ENCODE measurements at places on chromosomes 5 and 9. TPM values are rescaled to one million over a fixed set of nuclear protein-coding genes. Genes with fewer than 3 reads are reported as not detected.

The MEIKIN gene
- total RNA-seq = not detected

GRCh38 chr9:3329361-3329760 is 196.4 kb downstream of the RFX3 start:
- no peak for DNase-seq

The OBP2B gene
- total RNA-seq = not detected

- DNase-seq = no peak
Observed at GRCh38 chr5:96377597-96377996, 55.5 kb downstream of the PCSK1 start.

The SLC1A1 gene
- total RNA-seq = 11.8 TPM

DNA sequence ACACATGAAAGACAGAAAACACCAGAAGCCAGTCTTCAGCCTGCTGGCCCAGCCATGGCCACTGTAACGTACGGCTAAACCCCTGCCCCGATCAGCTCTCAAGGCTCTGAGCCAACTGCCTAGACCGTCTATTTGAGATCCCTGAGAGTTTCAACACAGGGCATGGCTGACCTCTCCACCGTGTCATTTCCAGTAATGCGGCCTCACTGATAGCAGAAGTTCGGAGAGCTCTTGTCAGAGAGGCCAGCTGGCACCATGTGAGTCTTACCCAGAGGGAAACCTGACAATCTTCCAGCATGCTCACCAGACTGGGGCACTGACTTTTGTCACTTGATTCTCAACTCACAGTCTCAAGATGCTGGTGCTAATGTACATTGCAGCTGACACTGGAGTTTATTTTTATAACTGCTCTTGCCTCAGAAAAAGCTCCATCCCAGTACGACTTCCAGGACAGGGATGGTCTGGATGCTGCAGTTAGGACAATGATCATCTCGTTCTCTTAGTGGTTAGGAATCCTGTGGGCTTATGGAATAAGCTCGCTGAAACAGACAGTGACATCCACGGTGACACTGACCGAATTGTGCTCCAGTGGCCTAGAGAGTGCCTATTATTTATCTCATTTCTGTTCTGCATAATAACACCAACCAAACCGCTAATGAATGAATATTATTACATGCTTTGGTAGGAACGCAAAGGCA is 372.7 kb downstream of the ICE1 start:
- no peak for DNase-seq

GRCh38 chr5:93868851-93869250 is 127.5 kb upstream of the POU5F2 start:
- DNase-seq = no peak

The RAD1 gene
- 33.4 TPM for total RNA-seq

The IQGAP2 gene
- total RNA-seq = 6.9 TPM

DNA sequence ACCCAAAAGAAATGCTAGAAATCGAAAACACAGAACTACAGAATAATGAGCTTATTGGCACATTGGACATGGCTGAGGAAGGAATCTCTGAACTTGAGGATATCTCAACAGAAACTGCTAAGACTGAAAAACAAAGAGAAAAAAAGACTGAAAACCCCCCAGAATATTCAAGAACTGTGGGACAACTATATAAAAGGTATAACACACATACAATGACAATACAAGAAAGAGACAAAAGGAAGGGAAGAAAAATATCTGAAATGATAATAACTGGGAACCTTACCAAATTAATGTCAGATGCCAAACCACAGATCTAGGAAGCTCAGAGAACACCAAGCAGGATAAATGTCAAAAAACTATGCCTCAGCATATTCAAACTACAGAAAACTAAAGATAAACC is 68.6 kb upstream of the TNPO1 start:
- DNase-seq = no peak

DNA sequence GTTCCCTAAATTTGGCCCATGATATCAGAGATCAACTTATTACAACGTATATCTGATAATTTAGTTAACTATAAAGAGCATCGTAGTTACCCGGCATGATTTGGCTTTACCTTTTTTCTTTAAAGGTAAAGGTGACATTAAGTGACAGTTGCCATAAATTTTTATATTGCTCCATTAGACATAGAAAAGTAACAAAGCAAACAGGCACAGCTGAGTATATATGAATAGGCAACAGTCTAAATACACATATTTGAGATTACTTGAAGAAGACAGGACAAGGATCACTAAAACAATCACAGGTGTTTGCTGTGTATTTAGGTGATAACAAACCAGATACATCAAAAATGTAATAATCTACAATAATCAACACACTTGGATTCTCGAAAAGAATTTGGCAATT is 34.8 kb downstream of the RFX3 start:
- DNase-seq = no peak

GRCh38 chr5:111172504-111172903 is 51.7 kb upstream of the CAMK4 start:
- peak; percentile 13 for DNase-seq

The PDE6A gene
- not detected for total RNA-seq

GRCh38 chr9:83280268-83280667 is 217.3 kb upstream of the RASEF start:
- DNase-seq = peak; percentile 60

The FOXI1 gene
- not detected for total RNA-seq

- no peak for DNase-seq
Observed at GRCh38 chr5:95713960-95714710, 17.0 kb upstream of the RHOBTB3 start.

Data from Daoy (cell line).